ENCODE measurements at places on chromosomes 12 and 14.

- DNase-seq: no peak
Observed at GRCh38 chr14:69953266-69953915, 74.2 kb downstream of the SMOC1 start.

DNA sequence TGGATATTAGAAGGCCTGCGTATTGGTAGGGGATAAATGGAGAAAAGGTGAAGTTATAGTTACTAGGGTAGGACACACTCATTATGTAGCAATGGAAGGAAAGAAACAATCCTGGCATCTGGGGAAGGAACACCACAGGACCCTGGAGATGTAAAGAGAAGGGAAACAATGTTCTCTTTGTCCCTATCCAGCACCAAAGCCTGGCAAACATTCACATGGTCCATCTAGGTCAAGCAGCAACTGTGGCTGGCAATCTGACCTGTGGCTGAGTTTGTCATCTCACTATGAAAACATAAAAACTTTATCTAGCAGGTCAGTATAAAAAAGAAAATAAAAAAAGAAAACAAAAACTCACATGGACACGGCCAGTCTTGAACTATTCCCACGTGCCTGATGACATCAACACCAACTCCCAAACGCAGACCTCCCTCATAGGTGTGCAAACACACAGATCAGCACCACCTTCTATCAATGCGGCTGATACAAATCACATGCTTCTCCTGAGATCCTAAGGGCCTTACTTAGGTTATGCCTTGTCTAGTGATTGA lies 2.6 kb downstream of the POMT2 start:
- no peak for DNase-seq

- peak; percentile 4 for DNase-seq
Observed at GRCh38 chr14:86035882-86036281, 505.9 kb downstream of the FLRT2 start.

DNA sequence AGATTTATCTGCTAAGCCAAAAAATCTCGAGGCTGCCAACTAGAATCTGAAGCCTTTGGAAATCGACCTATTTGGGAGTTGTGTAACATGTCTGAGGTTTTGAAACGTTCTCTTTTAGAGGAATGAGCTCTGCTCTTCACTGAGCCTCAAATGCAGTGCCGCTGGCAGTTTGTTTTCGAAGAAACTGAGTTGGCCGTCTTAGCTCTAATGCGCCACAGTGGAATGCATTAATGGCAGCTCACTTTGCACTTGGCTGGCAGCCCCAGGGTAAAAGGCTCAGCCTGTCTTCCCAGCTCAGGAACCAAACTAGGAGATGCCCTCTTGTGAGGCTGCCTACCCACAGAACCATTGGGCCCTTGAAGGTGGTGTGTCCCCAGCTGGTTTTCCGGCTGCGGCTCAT lies 53.8 kb downstream of the SFSWAP start:
- peak; percentile 51 for DNase-seq

DNA sequence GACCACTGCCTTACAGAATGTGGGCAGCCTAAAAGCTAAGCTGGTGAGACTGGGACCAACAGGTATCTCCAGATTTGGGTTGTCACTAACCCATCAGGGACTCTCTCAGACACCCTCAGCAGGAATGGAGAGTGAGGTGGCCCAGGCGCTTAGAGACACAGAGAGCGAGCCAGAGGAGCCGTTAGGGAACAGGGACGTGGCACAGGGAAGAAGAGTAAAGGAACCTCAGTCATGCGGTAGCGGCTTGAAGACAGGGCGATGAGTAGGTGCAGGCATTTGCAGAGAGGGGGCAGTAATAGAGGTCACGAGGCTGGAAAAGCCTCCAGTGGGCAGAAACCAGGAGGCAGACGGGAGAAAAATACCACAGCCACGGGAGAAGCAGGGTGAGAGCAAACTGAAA lies 158.0 kb upstream of the CCND2 start:
- DNase-seq: no peak

DNA sequence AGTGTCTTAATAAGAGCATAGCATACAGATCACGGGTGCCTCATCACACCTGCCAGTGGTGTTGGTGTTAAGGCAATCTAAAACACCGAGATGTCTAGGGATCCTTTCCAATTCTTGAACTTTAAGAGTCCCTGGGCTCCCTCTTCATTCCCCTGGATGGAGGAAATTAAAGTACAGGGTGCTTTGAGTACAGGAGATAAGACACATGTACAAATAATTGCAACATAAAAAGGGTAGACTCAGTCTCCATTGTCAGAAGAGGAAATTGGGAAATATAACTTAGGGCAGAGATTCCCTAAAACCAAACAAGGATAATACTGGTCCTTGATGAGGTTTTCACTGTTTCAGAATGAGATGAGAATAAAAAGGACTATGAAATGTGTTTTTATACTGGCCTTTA lies 34.9 kb downstream of the SCFD1 start:
- DNase-seq: no peak

- DNase-seq: no peak
Observed at GRCh38 chr12:99916555-99916954, 68.2 kb downstream of the ANKS1B start.

GRCh38 chr14:88785911-88786310 lies 6.8 kb downstream of the EML5 start:
- DNase-seq: no peak

DNA sequence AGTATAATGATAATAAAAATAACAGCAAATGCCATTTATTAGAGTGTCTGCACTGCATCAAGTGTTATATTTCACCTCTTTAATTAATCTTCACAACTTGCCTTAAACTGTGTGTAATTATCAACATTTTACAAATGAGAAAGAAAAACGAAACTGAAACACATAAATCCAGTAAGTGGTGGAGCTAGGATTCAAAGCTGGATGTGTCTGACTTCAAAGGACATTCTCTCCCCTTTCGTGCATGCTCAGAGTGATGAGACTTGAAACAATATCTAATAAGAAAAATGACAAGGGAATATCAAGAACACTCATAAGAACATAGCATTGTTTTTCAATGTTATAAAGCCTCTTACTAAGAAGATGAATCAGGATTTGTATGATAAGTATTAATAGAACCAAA lies 78.8 kb downstream of the DUSP6 start:
- no peak for DNase-seq

DNA sequence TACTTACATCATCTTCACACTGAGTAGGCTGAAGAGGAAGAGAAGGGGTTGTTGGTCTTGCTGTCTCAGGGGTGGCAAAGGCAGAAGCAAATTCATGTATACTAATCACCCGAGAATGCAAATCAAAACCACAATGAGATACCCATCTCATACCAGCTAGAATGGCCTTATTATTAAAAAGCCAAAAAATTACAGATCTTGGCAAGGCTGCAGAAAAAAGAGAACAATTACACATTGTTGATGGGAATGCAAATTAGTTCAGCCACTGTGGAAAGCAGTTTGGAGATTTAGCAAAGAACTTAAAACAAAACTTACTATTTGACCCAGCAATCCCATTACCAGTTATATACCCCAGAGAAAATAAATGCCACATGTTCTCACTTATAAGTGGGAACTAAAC lies 154.9 kb downstream of the SEC23A start:
- DNase-seq: peak; percentile 77

GRCh38 chr14:53399057-53399456 lies 245.9 kb upstream of the DDHD1 start:
- DNase-seq: peak; percentile 62

- no peak for DNase-seq
Observed at GRCh38 chr12:89059056-89059455, 293.2 kb downstream of the DUSP6 start.

GRCh38 chr12:96347130-96347699 lies 53.0 kb downstream of the CDK17 start:
- DNase-seq: no peak

- peak; percentile 97 for DNase-seq
Observed at GRCh38 chr12:47820631-47821345, 1.1 kb upstream of the HDAC7 start.

DNA sequence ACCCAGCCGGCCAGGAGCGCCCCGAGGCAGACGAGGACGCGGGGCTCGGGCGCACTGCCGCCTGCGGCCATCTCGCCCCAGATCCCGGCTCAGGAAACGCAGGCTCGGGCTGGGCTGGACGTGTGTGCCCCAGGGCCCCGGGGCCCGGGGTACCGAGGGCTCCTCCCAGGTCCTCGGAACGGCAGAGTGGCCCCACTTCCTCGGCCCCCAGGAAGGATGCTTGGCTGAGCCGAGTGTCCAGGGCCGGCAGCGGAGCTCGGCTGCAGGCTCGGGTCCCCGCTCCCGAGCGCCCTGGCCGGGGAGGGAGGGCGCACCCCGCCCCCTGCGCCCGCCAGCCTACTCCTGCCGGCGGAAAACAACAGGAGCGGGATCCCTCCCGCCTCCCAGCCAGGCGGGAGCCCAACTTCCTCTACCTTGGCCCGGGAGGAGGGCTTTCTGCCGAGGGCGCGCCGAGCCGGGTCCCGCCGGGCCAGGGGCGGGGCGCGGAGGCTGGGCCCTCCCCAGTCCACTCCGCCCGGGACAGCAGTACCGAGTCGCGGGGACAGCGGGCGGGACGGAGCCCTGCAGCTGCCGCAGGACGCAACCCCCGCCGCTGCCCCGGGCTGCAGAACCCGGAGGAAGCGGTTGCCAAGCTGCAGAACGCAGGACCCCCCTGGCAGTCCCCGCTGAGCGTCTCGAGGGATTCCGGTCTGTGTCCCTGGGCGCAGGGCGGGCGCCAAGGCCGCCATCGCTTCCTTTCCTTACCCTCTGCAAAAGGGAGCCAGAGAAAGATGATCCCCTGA lies at the start of gene VSIG10:
Gene VSIG10, minus strand, starts transcription at position 411 of the 782 bp plus-strand sequence. Its CDS starts 340 bp downstream, at position 71.
- peak; percentile 59 for DNase-seq

DNA sequence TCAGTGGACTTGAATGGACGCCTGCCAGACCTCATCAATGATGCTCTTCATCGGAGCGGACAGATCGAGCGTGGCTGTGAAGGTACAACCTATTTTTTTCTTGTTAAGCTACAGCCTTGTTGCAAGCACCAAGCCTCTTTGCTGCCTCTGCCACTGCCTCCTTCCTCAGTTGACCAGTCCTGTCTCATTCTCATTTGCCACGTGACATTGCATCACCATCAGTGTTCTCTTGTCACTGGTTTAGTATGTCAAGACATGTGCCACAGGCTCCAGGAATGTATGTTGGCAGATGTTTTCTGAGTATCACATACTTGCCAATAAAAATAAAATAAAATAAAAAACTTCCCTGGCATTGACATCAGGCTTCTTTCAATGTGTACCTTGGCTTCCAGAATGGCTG lies 798.1 kb downstream of the NRXN3 start:
- peak; percentile 29 for DNase-seq

GRCh38 chr12:62297321-62297720 lies 37.1 kb downstream of the USP15 start:
- DNase-seq: no peak

DNA sequence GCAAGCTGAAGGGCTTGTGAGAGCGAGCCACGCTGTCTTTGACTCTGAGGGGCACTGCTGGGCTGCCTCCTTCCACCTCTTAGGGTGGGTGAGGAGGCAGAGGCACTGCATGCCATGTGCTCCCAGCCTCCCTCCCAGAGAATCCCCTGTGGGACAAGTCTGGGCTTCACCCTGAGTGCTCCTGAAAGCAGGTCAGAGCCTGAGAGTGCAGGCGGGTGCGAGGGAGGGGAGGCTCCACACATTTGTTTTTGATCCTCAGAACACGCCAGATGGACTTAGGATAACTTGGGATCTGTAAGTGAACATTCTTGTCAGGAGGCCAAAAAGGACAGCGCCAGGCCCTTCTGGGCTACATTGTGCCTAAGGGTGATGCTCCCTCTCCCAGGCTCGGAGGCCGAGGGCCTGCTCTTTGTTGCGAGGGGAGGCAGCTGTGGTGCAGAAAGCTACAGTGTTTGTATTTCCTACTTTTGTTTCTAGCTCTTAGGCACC lies 155.4 kb downstream of the TMX1 start:
- DNase-seq: peak; percentile 99

DNA sequence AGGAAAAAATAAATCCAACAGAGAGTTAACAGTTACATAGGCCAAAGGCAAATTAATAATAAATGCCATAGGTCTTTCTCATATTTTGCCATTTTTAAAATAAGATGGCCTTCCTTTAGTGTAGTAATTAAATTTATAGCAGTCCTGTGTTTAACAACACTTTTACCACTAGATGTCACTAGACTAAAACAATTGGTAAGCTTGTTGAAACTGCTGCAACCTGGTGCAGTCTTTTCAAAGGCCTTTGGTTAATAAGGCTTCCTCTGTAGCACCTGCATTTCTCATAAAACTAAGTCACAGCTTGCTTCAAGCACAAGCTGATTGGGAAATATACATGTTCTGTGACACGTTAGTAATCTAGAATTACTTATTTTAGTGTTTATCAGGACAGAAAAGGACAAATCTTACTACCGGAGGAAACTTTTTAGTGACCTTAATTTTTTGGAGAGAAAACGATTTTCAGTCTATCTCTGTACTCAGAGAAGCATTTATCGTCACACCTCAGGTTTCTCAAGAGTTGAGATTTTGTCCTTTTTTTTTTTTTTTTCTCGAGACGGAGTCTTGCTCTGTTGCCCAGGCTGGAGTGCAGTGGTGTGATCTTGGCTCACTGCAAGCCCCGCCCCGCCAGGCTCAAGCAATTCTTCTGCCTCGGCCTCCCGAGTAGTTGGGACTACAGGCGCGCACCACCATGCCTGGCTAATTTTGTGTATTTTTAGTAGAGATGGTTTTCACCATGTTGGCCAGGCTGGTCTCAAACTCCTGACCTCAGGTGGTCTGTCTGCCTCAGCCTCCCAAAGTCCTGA lies 20.0 kb downstream of the BORCS5 start:
- DNase-seq: peak; percentile 81

- no peak for DNase-seq
Observed at GRCh38 chr12:26768611-26769603, 64.1 kb downstream of the ITPR2 start.

- no peak for DNase-seq
Observed at GRCh38 chr12:17278946-17279345, 673.0 kb upstream of the LMO3 start.

DNA sequence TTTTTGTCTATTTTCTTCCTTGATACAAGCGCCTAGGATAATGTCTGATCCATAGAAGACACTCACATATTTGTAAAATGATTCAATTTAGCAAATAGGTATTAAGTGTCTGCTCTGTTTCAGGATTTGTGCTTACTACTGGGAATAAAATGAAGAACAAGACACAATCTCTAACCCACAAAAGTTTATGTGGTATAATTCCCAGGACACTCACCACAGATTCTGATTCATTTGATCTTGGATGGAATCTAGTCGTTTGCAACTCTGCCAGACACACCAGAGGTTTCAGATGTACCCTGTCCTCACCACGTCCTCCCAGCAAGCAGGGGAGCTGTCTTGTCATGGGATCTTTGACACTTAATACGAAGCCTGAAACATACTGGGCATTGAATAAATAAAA lies 208.3 kb downstream of the LRIG3 start:
- DNase-seq: peak; percentile 78

Data from AG10803 (cell line).